ENCODE measurements at places on chromosomes 2 and 18.

DNA sequence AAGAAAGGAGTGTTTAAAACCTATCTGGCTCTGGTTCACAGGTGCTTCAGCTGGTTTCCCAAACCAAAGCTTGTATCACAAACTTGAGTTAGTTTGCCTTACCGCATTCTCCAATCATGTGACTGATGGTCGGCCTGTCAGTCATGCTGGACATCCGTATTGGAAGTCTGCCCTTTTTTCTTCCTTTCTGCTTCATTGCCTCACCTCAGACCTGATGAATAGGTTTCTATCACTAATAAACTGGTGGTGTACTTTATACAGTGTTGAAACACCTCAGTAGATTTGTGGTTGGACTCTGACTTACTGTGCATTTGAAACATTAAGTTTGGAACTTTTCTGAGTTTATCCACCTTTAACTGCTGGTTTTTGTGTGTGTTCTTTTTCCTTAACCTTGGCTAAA lies 84.1 kb downstream of the R3HDM1 start:
- DNase-seq: no peak

- no peak for DNase-seq
These were observed 30.6 kb downstream of the HJURP start for GRCh38 chr2:233823731-233824121.

DNA sequence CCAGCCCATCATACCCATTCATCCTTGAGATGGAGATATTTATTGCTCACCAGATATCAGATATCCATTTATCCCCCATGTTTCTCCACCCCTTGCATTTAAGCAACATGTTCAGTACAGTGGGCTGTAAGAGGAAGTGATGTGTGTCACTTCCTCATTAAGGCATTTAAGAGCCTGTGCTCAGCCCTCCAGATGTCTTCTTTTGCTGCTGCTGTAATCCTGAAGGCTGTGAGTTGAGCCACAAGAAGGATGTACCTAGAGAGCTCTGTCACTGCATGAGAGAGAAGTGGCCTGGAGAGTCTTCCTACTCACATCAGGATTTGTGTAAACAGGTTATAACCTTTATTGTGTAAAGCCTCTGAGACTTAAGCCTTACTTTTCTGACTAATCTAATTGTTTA lies 151.8 kb upstream of the UNC80 start:
- DNase-seq: no peak

GRCh38 chr2:136259551-136259950 lies 141.6 kb upstream of the CXCR4 start:
- no peak for DNase-seq

- DNase-seq: no peak
These were observed 321.3 kb upstream of the EPAS1 start for GRCh38 chr2:45975752-45976517.

- DNase-seq: no peak
These were observed 163.4 kb downstream of the VWC2L start for GRCh38 chr2:214574084-214574781.
